AG08396 (cell line): ENCODE measurements at places on chromosomes 1 and 21.

DNA sequence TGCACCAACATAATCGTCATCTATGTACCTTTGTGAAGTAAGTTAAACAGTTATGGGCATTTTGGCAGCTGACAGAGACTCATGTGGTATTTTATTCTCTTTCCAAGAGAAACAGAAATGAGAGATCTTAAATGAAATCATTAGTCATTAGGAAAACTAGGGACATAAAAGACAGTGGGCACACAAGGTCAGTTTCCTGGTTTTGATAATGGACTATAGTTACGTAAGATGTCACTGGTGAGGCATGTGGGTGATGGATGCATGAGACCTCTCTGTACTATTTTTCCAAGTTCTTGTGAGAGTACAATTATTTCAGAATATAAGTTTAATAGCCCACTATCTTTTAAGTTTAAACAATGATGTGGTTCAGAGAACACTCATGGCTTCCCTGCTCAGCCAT, 216.9 kb downstream of the APP start:
- DNase-seq, result no peak

GRCh38 chr1:157955857-157956256, 37.6 kb upstream of the KIRREL1 start:
- no peak for DNase-seq

DNA sequence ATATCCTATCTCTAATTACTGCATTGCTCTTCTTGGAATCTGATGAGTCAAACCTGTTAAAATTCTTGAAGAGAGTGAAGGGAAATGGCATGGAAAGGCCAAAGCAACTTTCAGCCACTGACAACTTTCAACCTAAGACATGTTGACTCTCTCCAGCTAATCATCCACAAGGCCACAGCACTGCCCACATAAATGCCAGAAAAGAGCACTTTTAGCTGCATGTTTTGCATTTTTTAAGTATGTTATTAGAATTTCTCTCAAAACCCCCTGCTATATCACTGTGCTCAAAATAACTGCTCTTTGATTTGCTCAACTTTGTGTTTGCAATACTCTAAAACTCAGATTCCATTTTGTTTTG, 352.5 kb downstream of the ADGRL2 start:
- no peak for DNase-seq

DNA sequence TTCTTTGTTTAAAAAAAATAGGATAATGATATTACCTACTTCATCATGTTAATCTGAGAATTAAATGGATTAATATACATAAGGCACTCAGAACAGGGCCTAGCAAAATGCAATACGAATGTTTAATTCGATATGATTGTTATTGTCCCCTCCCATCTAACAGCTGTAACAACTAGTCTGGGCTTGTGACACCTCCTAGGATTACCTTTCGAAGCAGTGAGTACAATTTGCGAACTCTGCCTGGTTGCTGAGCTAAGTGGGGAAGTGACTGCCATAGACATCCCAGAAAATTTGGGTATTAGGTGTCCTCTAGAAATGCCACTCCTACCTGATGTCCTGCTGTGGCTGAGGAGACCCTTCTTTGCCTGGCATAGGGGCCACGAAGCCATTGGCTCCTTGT, 3.0 kb downstream of the RASSF5 start:
- no peak for DNase-seq

- no peak for DNase-seq
These were observed 107.9 kb upstream of the PALMD start for GRCh38 chr1:99537886-99538617.

- DNase-seq, result no peak
These were observed 32.7 kb downstream of the OR13G1 start for GRCh38 chr1:247646867-247647266.

DNA sequence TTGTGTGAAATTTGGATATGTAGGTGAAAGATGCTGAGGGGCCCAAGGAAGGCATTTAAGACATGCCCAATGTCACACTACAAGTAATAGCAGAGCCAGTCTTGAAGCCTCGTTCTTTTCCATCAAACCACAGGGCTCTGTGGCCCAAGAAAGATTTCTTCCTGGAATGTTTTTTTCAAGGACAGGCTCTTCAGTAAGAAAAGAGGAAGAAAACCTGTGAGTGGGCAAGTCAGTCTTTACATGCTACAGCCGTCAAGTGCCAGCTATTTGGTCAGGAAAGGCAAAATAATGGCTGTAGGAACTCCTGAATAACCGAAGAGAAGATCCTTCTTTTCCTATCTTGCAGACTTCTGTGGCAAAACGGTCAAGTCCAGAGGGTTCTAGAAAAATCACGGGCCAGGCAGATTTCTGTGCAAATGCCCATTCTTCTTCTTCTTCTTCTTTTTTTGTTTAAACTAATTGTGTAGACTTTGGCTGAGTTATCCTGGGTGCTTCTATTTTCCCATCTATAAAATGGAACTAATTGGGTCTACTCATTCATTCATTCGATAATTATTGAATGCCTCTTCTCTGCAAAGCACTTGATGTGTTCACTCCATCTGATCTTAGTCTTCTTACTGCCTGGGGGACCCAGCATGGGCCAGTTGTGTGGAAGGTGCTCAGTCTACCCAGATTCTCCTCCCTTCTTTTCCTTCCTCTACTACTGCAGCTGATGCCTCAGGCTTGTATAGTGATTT, 1.9 kb upstream of the ID3 start:
- DNase-seq, result no peak

DNA sequence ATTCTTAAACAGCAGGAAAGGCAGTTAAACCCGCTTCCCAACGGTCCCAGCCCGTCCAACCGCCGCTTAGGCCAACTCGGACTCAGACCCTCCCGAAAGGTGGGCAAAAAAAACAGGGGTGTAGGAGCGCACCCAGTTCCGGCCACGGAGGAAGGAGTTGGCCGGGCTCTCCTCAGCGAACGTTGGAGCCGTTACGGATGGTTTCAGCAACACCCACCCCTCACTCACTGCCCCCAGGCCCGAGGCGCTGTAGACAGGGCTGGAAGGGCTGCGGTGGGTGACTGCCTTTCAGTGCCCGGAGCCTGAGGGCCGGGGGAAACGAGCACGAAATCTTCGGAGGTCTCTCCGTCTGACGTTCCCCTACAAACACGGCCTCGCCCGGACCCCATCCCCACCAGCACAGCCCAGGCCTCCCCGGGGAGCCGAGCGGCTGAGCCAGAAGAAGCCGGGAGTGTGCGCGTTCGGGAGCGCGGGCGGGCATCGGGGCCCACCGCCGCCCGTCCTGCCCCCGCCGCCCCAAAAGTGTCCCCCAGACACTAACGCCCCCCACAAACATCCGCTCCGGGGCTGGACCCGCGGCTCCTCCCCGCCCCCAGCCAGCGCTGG, 1.3 kb downstream of the KDM5B start:
- no peak for DNase-seq

GRCh38 chr1:47821760-47822159, 175.4 kb downstream of the TRABD2B start:
- no peak for DNase-seq

- no peak for DNase-seq
These were observed 24.8 kb upstream of the SELENON start for GRCh38 chr1:25774921-25775771.

GRCh38 chr21:27734146-27734545, 767.3 kb upstream of the ADAMTS5 start:
- peak; percentile 38 for DNase-seq

GRCh38 chr1:54845772-54846171, 41.2 kb downstream of the DHCR24 start:
- DNase-seq, result no peak

GRCh38 chr1:226677027-226678020, 61.8 kb downstream of the ITPKB start:
- DNase-seq, result peak; percentile 80

DNA sequence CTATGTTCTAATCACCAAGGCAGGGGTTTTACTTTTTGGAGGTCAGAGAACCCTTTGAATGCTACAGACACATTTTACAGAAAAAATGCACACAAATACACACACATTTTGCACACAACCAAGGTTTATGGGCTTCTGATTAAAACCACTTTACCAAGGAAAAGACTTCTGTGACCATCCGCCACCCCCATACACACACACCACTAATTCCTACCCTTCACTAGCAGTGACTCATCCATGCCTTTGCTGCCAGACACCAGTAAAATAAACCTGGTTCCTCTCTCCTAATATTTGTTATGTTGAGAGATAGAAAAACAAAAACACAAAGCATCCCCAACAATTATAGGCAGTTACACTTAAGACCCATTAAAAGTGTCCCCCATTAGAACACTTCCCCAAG, 12.9 kb downstream of the PIGM start:
- peak; percentile 46 for DNase-seq

DNA sequence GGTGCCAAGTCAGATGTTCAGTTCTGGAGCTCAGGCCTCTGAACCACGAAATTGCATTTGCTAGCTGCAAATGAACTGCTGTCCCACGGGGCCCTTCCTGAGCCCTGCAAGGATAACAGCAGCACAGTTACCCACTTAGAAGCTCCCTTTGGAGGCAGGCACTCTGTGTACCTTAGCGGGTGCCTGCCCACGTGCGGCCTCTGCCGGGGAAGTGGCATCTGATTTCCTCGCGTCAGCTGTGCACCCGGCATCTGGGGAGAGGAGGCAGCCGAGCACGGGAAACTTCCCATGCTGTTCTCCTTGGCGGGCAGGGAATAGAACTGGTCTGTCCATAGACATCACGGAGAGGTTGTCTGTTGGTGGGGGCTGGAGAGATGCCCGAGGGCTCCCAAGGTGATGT, 148.0 kb upstream of the C1orf174 start:
- no peak for DNase-seq

- no peak for DNase-seq
These were observed 23.9 kb downstream of the S1PR1 start for GRCh38 chr1:101260556-101261350.

DNA sequence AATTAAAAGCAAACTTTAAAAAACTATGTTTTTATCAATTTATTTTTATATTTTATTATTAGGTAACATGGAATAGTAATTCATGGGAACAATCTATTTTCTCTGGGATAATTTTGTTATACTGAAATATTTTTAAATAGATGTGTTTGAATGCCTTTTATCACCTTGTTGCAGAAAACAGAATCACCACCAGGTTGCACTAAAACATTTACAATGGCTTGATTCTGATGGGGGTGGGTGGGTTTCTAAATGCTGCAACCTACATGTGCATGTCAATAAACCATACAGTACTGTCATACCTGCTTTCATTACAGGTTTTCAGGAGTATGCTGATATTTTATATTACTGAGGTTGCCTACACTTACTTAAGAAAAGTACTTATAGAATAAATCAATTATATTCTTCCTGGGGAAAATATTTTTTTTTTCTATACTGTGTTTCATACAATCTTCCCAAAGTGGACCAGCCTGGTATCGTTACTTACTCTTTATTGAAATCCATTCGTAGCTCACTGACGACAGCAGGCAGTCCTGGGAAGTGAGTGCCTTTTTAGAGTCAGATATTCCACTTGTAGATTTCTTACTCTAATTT, 132.8 kb downstream of the PTPRC start:
- no peak for DNase-seq

DNA sequence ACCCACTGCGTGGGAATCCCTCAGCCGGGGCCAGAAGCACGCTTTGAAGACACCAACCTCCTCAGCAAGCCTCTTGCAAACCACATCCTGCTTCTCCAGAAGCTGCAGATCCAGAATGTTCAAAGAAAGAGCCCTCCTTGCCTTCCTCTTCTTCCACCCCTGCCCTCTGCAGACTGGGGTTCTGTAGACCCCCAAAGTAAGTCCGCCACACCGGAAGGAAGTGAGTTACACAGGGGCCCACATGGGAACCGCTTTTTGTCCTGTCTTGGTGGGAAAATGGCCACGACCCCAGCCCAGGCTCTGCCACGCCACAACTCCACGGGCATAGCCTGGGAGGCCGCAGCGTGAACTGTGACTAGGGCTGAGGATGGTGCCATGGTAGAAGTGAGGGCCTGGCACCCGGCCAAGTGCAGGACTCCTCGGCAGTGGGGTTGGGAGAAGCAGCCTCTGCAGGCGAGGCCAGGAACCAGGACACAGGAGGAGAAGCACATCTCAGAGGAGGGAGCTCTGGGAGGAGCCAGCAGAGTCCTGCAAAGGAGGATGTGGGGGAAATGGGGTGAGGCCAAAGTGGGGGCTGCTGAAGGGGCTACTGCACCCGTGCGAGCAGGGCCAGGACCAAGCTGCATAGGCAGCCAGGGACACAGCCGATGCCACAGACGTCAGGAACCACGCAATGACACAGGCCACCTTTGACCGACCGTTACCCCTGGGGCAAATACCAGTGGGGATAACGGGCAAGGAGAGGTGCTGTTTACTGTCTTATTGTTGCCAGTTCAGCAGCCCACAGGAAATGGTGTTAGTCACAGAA, 30.9 kb downstream of the PDE9A start:
- DNase-seq, result no peak

DNA sequence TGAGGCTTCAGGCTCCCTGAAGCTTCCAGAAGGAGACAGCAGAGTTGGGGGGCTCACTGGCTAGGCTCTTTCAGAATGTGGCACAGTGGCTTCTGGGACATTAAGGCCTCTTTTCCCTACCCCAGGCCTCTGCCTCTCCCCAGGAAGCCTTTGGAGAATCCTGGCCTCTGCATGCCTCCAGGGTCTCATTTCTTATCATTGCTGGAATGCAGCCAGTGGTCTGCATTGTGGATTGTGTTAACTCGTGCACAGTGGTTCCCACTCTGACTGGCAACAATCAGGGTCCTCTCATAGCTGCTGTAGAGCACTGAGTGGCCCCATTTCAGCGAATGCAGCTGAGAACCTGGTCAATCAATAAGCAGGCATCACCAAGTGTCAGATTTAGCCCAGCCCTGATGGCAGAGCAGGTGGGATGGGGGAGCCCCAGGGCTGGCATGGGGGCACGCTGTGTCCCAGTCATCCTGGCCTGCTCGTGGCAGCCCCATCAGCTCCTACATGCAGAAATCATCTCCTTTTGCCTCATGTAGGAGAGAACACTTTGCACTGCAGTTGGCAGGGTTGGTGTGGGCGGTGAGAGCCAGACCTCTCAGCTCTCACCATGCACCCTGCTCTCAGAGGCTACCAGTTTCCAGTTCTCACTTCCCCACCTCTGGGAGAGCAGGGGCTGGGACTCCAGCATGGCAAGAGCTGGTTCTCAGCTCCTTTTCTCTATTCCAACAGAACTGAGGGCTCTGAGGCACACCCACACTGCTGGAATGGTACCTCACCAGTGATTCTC, 13.4 kb downstream of the ADORA1 start:
- no peak for DNase-seq

- no peak for DNase-seq
These were observed 12.5 kb downstream of the DNAJC6 start for GRCh38 chr1:65321879-65322278.

GRCh38 chr1:34153246-34153645, 11.8 kb downstream of the CSMD2 start:
- no peak for DNase-seq

DNA sequence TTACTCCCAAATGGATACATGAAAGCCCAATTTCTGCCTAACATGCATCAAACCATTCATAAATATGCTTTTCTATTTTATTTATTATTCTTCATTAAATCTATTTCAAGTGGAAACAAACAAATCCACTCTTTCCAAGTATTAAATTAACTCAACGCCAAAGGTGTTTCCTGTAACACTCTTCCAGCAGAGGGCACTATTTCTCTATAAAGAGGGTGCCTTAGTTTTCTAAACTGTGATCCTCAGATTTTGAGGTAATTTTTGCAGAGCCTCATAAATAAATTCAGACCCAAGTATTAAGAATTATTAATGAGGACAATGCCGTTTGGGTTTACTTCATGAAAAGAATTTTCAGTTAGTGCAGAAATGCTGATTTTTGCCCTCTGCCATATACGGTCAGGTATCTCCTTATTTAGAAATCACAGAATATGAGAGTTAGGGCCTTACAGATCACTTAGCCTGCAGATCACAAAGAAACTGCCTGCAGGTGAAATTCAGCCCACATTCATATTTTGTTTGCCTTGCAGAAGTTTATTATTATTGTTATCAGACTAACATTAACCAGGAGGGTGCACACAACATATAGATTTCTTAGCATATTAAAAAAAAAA, 40.1 kb upstream of the MYSM1 start:
- DNase-seq, result peak; percentile 35

GRCh38 chr1:37189111-37189510, 154.8 kb upstream of the GRIK3 start:
- no peak for DNase-seq
